Activated B cell treated with CpG ODN at 0.5 μM for 24 hours (primary cell): ENCODE measurements at places on chromosomes 11 and 22. TPM values are rescaled to one million over a fixed set of nuclear protein-coding genes. Genes with fewer than 3 reads are reported as not detected.

GRCh38 chr22:24460418-24461089 lies 33.2 kb downstream of the ADORA2A start:
- DNase-seq, result no peak

SAA1 gene
- total RNA-seq, result not detected in 2 replicates

OLFML1 gene
- total RNA-seq, result not detected in 2 replicates

- DNase-seq, result no peak
Observed at GRCh38 chr22:48098921-48099245, 1336.4 kb downstream of the TBC1D22A start.

OR52E8 gene
- not detected in 2 replicates for total RNA-seq

HEPHL1 gene
- total RNA-seq, result not detected in 2 replicates

DNA sequence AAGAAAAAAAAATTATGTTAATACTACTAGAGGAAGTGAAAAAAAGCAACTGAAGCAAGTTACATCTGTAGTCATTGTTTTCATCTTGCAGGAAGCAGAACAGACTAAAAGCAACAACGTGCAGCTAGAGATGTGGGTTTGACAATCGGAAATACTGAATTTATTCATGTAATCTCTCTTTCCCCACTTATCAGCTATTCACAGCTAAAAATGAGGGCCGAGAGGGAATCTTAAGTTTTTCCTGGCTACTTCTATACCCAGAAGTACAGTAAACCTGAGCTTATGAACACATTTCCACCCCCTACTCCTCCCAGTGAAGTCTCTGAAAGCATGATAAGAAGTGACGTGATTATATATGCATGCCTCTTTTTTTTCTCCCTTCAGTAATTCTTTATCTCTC lies 116.5 kb downstream of the SPON1 start:
- DNase-seq, result no peak

DNA sequence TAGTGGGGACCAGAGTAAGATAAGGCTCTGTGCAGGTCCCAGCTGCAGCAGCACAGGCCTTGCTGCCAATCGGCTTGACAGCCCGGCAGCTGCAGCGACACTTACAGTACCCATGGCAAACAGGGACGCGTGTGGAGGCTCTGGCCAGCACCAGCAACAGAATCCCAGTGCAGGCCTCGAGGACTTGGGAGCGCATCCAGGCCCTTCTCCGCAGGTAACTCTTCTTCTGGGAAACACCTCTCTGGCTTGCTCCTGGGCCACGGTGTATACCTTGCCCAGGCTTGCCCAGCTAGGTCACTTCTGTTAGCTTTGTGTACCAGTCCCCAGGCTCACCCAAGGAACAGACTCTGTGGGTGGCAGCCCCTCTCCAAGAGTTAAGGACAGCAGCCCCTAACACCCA lies 126.7 kb downstream of the CTTN start:
- DNase-seq, result no peak

DNA sequence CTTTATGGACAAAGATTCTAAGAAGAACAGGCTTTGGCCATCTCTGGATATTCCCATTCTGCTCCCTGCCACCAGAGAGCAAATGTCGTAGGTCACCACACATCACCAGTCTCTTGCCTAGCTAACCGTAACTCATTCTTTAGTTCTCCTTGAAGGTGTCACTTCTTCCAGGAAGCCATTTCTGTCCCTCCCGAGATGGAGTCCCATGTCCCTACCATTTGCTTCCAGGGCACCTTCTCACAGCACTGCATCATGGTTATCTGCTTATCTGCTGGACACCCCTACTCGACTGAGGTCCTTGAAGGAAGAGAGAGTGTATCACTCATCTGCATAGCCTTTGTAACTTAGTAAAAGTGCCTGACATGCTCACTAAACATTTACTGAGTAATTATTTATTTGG lies 47.6 kb downstream of the FAM83F start:
- no peak for DNase-seq

- no peak for DNase-seq
Observed at GRCh38 chr22:30094804-30095203, 14.5 kb downstream of the HORMAD2 start.

DNA sequence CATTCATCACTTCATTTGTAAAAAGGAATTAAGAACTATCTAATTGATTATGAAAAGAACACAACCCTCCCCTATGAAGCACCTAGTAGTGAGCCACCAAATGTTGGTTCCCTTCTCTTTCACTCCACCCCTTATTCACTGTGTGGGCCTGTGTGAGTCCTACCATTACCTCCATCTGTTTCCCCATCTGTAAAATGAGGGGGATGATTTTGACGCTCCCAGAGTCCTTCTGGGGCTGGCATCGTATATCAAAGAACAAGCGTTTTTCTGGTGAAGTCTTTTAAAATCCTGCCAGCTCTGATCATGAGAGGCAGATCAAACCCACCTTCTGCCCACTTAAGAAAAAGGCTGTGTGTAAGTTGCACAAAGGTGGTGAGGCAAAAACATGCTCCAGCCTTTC lies 96.6 kb upstream of the SEZ6L start:
- DNase-seq, result no peak

- DNase-seq, result no peak
Observed at GRCh38 chr22:23313791-23314567, 133.7 kb downstream of the BCR start.

DNA sequence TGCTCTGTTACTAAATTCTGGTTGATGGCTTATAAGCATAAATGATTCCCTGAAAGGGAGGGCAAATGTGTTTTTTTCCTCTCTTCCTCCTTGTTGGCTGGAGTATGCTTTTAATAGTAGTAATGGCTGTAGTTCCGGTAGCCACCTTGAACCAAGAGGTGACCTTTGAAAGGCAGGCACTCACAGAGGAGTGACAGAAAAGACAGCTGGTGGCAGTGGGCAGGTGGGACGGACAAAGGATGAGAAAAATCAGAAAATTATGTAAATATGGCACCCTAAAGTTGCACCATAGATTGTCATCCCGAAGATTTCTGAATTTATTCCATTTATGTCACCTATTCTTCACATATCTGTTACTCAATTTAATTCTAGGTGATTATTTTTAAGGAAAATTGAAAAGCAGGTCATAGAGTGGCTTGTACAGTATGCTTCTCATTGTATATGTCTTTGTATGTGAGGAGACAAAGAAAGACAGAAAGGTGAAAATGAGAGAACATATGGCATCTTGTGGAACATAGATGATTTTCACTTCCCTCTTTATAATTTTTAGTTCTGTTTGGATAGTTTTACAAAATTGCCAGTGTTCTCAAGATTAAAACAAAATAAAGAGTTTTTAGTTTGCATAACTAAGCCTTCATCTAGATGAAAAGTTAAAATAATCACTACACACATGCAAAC lies 17.0 kb downstream of the CASP12 start:
- no peak for DNase-seq

SYT8 gene
- not detected in 2 replicates for total RNA-seq

KRTAP5-10 gene
- total RNA-seq, result 0.27 TPM in 1 of 2 replicates, not detected in the other

MEI1 gene
- total RNA-seq, result 28.9 and 31.3 TPM in 2 replicates

MFRP gene
- not detected in 2 replicates for total RNA-seq

DNA sequence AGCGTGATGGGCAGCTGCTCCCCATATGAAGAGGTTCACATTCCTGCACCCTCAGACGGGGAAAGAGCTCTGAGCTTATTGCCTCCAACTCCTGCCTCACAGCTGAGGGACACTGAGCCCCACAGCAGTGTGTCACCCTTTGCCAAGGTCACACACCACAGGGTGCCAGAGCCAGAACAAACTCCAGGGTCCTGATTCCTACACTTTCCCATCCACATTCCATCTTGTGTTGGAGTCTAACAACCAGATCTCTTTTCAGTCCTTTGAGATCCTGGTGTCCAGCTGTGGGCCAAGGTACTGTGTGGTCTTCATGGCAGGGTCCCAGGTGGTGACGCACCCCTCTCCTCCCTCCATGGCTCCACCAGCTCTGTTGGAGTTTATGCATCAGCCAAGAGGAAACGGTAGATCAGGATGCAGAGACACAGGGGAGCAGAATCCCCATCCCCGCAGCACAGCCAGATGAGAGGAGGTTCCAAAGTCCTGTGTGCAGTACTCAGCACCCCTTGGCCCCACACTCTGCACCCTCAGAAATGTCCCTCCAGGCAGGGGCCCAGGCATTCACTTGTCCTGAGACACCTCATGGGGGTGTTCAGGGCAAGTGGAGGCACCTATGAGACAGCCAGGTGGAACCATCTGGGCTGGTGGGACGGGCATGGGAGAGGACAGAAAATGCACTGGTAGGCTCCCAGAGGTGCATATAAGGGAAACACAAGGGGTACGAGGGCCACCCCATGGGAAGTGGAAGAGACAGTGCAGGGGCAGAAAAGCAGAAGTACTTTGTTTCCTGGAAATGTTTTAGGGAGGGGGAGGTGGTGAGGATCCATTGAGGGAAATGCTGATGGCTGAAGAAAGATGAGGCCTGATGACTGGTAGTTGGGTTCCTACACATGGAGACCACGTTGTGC lies 32.6 kb upstream of the GNAZ start:
- no peak for DNase-seq

CRACR2B gene
- total RNA-seq, result 4.1 and 4.5 TPM in 2 replicates

PLA2G3 gene
- not detected in 2 replicates for total RNA-seq

GRCh38 chr22:42067671-42068251 lies 2.9 kb downstream of the NAGA start:
- no peak for DNase-seq

GRCh38 chr22:34709641-34710040 lies 356.3 kb upstream of the ISX start:
- no peak for DNase-seq

DNA sequence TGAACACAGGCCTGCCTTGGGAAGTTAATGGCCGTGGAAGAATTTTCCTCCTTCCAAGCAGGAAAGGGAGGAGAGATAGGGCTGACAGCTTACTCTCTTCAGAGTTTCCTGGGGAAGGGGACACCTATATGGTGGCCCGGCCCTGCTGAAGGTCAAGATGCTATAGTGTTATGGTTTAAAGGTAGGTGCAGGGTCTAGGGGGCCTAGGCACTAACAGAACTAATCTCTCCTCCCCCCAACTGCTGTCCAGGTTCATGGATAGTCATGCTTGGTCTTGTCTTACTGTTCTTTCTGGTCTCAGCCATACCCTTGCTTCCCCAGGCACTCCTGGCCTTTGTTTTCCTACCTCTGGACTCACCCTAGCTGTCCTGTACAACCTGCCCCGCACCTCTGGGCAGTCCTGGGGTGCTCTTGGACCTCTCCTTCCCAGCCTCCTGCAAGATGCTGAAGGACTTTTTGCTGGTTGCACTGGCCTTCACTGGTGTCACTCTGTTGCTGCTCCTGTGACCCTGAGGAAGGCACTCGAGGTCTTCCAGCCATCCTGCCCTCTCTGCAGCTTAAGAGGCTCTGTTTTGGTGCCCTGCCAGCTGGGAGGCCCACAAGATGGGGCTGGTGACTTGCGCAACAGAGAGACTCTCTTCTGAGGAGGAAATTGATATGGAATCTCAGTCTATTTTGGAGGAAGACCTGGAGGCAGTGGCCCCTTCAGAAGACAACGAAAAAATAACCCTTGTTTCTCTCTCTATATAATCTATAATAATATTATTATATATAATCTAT lies 17.9 kb downstream of the SEC14L3 start:
- no peak for DNase-seq

DNA sequence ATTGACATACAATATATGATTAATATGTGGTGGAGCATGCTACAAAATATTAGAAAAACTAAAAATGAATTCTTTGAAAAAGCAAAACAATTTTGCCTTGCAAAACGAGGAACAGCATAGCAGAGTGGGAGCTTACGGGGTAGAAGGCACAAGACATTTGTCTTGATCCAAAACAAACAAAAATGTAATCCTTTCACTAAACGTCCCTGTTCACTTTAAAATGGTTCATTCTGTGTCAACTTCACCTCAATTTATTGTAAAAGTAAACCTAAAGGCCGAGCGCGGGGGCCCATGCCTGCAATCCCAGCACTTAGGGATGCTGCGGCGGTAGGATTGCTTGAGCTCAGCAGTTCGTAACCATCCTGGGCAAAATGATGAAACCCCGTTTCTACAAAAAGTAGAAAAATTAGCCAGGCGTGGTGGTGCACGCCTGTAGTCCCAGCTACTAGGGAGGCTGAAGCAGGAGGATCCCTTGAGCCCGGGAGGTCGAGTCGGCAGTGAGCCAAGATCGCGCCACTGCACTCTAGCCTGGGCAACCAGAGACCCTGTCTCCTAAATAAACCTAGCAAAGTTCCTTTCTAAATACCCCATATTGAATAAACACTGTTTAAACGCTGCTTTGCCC lies 2.0 kb downstream of the PRDM10 start:
- no peak for DNase-seq

DNA sequence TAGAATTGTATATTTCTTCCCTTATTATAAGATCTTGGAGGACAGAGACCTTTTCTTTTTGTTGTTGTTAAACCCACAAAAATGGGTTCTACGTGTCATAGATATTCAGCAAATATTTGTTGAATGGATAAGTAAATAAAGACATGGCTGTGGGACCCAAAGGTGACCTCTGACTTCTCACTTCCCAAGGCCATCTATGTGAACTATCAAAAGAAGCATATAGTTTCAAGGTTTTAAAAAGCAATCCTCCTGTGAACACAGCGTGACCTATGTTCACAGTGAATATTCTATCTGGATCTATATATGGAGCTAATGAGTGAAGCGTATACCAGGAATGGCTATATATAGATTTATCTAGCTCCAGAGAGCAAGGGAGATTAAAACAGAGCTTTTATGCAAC lies 312.8 kb upstream of the C11orf87 start:
- DNase-seq, result no peak

MPZL3 gene
- 2.9 and 3.7 TPM in 2 replicates for total RNA-seq

DNA sequence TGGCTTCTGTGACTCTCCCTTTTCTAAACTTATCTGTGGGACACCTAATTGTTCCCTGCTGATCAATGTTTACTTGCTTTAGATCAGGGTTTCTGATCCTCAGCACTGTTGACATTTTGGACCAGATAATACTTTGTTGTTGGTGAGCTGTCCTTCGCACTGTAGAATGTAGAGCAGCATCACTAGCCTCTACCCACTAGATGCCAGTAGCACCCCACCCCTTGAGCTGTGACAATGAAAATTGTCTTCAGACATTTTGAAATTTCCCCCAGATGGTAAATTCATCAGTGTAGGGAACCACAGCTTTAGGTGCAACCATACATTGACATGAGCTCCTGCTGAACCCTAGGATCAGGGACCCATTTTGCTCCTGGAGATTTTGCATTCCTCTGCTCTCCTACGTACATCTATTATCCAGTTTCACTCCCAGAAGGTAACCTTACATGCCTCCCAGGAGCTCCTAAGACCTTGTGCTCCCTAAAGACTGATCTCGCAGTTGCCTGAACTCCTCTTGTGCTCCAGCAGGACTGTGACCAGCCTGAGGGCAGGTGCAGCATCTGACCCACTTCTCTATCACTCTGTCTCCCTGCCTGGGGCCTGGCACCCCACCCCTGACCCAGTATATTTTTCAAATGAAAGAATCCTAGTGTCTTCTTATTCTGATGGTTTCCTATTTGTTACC lies 107.8 kb downstream of the FAR1 start:
- no peak for DNase-seq

GTSE1 gene
- total RNA-seq, result 0.34 and 0.95 TPM in 2 replicates

CTNND1 gene
- total RNA-seq, result 34.2 and 42.3 TPM in 2 replicates

DNA sequence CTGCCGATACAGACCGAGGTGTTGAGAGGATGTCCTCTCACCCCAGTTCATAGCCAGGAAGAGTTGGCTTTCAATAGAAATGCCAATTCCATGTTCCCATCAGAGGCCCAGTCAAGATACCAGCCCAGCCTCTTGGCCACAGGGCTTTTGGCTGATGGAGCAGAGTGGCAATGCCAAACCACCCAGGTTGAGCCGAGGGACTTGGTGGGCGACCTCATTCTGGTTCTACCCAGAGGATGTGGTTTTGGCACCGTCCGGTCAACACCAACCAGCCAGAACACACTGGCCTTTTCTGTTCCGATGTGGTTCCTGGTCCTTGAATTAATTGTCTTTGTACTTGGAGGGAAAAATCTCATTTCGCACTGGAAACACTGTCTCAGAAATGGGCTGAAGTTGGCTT lies 60.5 kb downstream of the COMMD9 start:
- no peak for DNase-seq
